ENCODE measurements at places on chromosomes 3 and 15. TPM values are rescaled to one million over a fixed set of nuclear protein-coding genes. Genes with fewer than 3 reads are reported as not detected.

The RNF7 gene
- 122 TPM for total RNA-seq

The CMTM8 gene
- total RNA-seq = 1.1 TPM

GRCh38 chr3:28972921-28973320, 307.9 kb upstream of the RBMS3 start:
- peak; percentile 10 for DNase-seq

- DNase-seq = no peak
Measured at GRCh38 chr15:81807186-81807585, 238.6 kb downstream of the MEX3B start.

DNA sequence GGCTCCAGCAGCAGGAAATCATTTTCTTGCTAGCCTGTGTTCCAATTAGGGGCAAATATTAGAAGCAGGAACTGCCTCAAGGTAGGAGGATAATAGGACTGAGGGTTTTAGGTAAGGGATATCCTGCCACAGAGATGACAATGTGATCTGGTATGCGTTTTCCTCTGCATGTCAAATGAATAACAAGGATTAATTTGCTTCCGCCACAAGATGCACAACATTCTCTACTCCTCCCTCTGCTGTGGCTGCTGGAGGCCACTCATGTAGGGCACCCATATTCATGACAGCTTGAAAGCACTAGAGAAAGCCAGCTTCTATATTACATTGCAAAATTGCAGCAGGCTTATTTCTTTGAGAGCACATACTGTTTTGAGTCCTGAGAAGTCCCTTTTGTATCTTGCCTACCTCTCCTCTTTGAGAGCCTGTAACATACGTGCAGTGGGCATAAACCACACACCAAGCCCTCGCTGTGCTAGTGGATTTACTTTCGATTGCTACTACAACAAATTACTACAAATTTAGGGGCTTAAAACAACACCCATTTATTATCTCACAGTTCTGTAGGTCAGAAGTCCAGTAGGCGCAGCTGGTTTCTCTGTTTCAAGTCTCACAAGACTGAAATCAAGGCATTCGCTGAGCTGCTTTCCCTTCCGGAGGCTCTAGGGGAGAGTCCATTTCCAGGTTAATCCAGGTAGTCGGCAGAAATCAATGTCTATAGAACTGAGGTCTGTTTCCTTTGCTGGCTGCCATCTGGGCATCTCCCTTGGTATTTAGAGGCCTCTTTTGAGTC, 5.9 kb upstream of the CD47 start:
- no peak for DNase-seq

GRCh38 chr3:100561459-100562158, 47.8 kb upstream of the ADGRG7 start:
- DNase-seq = no peak

- DNase-seq = no peak
Measured at GRCh38 chr3:61429106-61429505, 132.3 kb upstream of the PTPRG start.

- no peak for DNase-seq
Measured at GRCh38 chr15:84788500-84788899, 28.7 kb upstream of the ALPK3 start.

- DNase-seq = no peak
Measured at GRCh38 chr3:185867650-185868049, 42.8 kb upstream of the IGF2BP2 start.

DNA sequence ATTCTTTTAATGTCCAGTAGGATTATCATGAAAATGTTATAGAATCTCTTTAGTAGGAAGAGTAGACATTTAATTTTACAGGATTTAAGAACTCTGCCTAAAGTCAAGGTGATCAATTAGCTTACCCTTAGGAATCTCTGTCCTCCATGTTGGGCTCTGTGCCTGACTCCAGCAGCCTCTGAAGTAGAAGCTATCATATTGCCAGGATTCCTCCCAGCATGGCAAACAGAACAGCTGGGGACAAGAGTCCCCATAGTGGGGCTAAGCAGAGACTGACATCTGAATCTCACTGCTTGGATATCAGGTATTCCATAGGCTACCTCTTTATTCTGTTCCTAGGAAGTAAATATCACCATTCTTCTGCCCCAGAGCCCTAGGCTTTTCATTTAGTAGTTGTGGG, 1.5 kb downstream of the SLC15A2 start:
- no peak for DNase-seq

DNA sequence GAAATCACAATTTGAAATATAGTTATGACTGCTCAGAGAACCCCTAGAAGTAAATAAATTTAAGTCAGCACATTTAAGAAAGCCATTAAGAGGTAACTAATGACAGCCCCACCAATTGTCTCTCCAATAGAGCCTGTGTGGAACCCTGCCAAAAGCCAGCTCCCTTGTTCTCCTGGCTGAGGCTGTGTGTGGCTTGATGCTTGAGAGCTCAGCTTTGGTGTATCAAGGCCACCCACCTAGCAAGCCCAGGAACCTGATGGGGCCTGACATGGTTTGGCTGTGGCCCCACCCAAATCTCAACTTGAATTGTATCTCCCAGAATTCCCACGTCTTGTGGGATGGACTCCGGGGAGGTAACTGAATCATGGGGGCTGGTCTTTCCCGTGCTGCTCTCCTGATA, 106.9 kb downstream of the LRRN1 start:
- no peak for DNase-seq

DNA sequence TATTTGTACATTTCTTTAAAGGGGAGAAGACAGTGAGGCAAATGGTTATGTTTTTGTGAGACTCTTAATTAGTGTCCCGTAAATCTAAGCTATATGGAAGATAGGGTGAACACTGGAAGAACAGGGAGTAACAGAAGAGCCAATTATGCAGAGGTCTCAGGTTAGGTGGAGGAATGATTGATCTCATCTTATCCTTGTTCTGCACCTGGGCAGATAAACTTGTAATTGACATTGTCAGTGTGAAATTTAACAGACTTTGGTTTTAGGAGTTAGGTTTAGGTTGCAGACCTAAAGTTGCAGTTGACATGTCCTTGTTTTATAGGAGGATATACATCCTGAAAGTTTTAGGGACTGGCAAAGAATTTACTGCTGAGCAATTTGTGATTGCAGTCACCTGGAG, 3.1 kb upstream of the TWF2 start:
- DNase-seq = no peak

Data from Caki2 (cell line).